ENCODE measurements at places on chromosomes 3 and 15.

DNA sequence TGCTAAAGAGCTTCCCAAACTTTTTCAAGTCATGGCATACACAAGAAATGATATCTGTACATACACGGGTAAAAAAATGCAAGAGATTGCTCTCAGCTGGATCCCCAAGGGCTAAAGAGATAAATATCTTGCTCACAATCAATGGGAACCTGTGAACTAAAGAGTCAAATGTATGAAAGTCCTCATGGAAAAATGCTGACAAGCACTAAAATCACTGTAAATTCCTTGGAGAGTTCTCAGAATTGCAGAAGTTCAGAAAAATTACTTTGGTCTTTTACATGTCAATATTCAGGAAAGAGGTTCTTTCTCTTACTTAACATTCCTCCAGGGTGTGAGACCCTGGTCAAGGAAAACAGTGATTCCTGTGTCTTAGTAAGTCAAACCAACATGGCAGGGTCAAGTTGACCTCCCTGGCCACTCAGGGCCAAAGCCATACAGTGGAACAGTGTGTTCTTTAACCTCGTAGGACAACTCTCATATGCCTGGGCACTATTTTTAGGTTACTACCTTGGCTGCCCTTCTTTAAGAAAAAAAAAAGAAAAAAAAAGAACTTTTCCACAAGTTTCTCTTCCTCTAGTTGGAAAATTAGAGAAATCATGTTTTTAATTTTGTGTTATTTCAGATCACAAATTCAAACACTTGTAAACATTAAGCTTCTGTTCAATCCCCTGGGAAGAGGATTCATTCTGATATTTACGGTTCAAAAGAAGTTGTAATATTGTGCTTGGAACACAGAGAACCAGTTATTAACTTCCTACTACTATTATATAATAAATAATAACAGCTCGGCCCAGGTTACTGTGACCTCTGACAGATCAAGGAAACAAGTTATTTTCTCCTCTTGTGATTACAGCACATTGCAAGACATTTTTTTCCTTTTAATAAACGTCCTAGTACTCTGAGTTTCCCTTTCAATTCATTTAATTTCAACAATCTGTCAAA is 12.5 kb downstream of the SSR3 start:
- DNase-seq = no peak

GRCh38 chr3:112856537-112856936 is 9.9 kb upstream of the CD200R1L start:
- no peak for DNase-seq

DNA sequence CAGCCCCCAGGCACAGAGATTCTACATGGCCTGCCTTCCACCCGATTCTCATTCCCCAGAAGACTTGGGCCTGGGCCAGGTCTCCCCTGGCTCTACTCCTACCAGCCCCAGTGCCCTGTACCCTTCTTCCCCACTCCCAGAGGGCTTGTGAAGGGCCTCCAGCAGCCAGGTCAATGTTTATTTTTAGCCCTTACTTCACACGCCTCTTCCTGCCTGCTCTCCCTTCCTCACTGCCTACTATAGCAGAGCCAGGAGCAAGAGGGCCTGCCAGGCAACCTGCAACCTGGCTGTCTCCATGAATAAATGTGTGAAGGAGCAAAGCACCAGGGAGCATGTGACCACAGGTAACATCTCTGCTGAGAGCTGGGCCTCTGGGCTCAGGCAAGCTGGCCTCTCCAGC is 26.4 kb upstream of the APEH start:
- DNase-seq = no peak

GRCh38 chr3:172915911-172916514 is 165.5 kb downstream of the ECT2 start:
- DNase-seq = no peak

DNA sequence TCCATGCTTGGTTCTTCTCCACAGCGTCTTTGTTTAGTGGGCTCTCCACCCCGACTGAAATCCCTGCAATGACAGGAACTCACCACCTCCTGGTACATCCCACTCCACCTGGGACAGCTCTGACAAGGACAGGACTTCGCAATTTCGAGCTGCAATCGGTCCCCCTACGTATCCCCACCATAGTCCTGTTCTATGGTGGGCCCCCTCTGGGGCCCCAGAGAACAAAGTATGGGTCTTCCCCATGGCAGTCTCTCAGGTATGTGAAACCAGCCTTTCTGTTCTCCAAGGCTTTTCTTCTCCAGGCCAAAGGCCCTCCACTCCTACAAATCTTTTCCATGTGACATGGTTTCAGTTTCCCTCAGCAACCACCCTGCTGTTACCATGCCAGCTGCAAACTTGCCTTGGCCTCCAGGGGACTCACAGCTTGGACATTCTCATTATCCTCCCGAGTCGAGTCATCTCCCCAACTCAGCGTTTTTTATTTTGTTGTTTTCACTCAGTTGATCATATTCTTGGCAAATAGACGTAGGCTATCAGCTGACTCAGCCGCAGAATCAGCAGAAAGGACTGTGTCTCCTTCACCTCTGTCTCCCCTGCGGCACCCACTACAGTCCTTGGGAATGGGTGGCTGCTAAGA is 233.3 kb downstream of the OPA1 start:
- DNase-seq = no peak

- no peak for DNase-seq
Observed at GRCh38 chr3:164521139-164521538, 557.2 kb downstream of the SI start.

DNA sequence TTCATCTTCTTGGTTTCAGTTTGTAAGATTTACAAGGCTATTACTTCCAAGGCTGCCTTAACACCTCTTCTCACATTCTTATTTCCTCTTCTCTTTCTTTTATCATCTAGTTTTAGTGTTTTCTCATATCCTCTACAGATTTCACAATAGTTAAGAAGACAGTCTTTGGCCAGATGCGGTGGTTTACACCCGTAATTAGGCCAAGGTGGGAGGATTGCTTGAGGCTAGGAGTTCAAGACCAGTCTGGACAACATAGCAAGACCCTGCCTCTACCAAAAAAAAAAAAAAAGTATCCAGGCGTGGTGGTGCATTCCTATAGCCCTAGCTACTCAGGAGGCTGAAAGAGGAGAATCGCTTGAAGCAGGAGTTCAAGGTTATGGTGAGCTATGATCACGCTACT is 3.5 kb upstream of the ALDH1A2 start:
- no peak for DNase-seq

GRCh38 chr3:141272906-141273662 is 41.5 kb downstream of the PXYLP1 start:
- no peak for DNase-seq

All from NCI-H187 (cell line).